Activated naive CD8-positive, alpha-beta T cell treated with anti-CD3 and anti-CD28 coated beads, Interleukin-2, amount 50 U/mL, for 16 hours (primary cell): ENCODE measurements at places on chromosomes 11 and 22.

GRCh38 chr22:37819105-37819433, 4.1 kb upstream of the GALR3 start:
- no peak for DNase-seq

DNA sequence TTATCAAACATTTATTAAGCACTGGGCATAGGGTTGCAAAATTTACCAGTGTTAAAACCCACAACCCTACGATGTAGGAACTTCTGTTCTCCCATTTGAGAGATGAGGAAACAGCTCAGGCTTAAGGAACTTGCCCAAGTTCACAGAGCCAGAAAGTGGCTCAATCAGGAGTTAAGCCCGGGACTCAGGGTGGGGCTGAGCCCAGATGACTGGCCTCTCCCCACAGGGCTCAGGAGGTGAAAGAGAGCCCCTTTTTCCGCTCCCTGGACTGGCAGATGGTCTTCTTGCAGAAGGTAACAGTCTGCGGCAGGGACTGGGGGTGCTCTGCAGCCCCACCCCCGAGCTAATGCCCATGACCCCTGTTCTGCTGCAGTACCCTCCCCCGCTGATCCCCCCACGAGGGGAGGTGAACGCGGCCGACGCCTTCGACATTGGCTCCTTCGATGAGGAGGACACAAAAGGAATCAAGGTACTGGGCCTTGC, 5.6 kb upstream of the ANKRD13D start:
- DNase-seq: no peak

DNA sequence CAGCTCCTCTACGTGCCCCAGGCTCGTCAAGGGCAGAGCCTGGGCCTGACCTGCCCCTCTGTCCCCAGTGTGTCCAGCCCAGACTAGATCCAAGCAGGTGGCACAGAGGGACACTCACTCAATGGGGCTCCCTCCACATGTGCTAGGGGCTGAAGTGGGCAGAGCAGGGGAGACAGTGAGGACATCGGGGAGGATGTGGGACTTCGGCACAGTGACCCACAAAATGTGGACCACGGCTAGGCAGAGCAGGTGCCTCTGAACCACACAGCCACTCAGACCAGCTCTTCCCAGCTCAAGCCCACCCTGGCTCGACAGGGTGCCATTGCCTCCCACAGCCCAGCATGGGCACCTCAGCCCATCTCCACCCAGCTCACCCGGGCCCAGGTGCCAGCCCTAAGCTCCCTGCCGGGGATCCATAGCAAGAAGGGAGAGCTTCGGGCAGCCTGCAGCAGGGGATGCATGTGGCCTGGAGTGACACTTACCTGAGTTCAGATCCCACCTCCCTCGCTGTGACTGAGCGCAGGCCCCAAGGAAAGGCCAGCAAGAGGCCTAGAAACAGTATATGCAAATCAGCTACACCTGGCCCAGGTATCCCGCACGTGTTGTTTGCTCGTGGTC, 46.9 kb upstream of the RTL6 start:
- no peak for DNase-seq

DNA sequence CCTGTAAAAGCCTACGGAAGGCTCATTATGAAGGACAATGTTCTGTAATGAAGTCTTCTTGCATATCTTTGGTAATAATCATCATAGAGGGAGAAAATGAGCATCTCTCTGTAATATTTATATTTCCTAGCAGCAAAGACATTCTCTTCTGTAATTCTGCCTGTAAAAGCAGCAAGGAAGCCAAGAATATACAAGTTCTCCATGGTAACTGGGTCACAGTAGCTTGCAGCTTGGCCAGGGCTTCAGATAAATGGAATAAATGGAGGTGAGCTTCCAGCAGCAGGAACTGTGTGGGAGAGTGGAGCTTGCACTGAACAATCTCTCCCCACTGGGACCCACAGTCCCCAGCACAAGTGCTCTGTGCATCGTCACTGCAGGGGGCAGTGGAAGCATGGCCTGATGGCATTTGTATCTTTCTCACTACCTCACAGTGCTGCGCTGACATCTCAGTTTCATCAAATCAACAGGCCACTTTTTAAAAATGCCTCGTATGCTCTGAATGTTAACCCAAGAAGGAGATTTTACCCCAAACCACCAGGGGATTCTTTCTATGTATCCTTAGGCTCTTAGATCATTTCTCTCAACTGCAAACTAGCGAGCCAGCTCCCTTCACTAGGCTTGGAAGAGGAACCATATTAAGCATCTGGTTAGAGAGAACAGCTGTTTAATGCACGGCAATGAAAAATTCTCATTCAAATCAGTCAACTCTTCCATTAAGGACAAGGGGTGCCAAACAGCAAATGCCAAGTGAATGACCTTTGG, 1059.7 kb downstream of the OPCML start:
- no peak for DNase-seq
